ENCODE measurements at places on chromosomes 1 and 21. TPM values are rescaled to one million over a fixed set of nuclear protein-coding genes. Genes with fewer than 3 reads are reported as not detected.

- no peaks in the 10 kb centered on the region for H3K36me3 ChIP-seq
- H3K27ac ChIP-seq, result no peak overlapping the region
These were observed 16.4 kb downstream of the HMGB4 start for GRCh38 chr1:33880305-33880704.

DNA sequence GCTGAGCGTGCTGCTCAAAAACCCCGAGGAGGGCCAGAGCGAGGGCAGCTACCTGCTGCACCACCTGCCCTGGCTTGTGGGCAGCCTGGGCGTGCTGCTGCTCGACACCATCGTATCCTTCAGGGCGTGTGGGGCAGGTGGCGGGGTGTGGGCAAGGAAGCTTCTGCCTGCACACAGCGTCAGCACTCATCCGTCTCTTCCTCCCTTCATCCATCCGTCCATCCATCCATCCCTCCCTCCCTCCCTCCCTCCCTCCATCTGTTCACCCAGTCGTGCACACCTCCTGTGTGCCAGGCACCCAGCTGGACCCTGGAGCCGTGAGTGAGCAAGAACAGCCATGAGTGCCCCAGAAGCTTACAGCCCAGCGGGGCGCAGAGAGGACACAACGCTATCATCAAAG lies 15.2 kb downstream of the SLC66A1 start:
- H3K27me3 ChIP-seq, result no peaks in the 10 kb centered on the region
- H3K36me3 ChIP-seq, result peaks cover 15% of the 10 kb centered on the region
- H3K4me3 ChIP-seq, result no peak overlapping the region

- H3K27me3 ChIP-seq, result no peaks in the 10 kb centered on the region
- no peak overlapping the region for H3K27ac ChIP-seq
- H3K4me1 ChIP-seq, result peaks cover 31% of the 10 kb centered on the region
- no peak for DNase-seq
- H3K36me3 ChIP-seq, result no peaks in the 10 kb centered on the region
These were observed 65.4 kb upstream of the SMYD2 start for GRCh38 chr1:214215583-214215982.

Gene PALMD
- 13.5 TPM for total RNA-seq

Gene FCRL4
- total RNA-seq, result not detected

DNA sequence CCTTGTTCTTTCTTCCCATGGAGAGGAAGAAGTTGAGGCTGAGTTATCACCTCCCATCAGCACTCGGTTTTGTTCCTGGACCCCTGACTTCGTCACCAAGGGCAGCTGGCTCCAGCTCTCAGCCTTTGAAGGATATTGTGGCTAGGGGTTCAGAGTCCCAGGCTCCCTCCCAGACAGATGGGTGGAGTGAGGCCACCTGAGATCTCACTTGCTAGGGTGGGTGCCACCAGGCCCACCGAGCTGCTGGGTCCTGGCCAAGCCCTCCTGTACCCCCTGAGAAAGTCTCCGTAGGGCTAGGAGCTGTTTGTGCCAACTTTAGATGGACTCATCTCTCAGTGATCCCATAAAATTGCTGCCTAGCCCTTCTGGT lies 6.9 kb downstream of the MX2 start:
- no peak for DNase-seq
- no peak overlapping the region for H3K27ac ChIP-seq
- H3K36me3 ChIP-seq, result no peaks in the 10 kb centered on the region
- no peak overlapping the region for H3K4me3 ChIP-seq
- H3K4me1 ChIP-seq, result peaks cover 18% of the 10 kb centered on the region
- H3K27me3 ChIP-seq, result no peaks in the 10 kb centered on the region

Data from body of pancreas (tissue), 4 donors.